Hematopoietic multipotent progenitor cell treated with erythropoietin and hydrocortisone succinate and interleukin-3 and kit ligand, for 17 days (in vitro differentiated cells): ENCODE measurements at places on chromosomes 6 and 20.

DNA sequence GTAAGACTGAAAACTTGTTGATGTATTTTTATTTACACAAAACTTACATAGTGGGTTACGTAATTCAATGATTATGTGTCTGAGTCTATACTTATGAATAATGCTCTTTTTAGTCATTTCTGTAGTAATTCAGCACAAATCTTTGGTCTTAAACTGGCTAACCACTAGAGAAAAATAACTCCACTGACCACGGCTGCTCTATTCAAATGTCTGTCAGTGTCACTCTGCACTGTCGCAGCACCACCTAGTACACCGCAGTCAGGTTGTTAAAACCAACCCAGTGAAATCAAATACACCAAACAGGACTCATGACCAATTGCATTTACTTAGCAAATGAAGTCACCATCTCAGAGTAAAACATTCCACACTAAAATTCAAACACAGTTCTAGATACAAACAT is 93.5 kb upstream of the CCDC28A start:
- DNase-seq: no peak

DNA sequence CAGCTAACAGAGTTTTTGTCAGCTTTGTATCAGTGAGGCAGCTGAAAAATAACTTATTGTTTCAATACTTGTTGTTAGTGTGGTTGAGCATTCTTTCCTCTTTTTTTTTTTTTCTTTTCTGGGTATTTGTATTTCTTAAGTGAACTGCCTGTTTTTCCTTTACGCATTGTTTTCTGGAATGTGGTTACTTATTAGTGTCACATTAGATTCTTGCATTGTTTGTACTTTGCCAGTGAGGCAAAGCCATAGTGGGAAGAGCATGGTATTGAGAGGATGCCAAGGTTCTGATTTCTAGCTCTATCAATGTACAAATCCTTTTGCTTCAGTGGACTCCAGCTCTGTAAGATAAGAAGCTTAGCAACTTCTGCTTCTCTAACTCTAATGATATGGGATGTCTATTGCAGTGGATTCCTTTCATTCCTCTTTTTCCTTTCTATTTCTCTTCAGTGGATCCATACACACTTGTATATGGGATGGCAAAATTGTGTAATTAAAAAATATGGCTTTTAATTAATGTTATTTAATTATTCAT is 3.9 kb downstream of the CDKAL1 start:
- DNase-seq: no peak

DNA sequence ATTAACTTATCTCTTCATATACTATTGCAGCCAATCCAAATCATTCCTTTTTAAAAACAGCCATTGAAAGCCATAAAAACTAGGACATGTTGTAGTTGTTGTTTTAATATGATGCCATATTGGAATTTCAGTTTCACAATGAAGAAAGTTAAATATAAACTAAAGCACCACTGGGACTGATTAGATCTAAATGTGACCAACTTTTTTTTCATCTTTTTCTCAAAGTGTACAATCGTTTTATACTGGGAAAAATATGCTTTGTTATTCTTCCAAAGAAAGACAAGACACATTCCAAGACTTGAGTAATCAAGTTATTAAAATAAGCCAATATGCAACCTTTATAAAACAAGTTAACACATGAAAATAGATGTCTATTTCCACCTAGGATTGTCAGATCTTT is 68.5 kb downstream of the THEMIS start:
- no peak for DNase-seq

DNA sequence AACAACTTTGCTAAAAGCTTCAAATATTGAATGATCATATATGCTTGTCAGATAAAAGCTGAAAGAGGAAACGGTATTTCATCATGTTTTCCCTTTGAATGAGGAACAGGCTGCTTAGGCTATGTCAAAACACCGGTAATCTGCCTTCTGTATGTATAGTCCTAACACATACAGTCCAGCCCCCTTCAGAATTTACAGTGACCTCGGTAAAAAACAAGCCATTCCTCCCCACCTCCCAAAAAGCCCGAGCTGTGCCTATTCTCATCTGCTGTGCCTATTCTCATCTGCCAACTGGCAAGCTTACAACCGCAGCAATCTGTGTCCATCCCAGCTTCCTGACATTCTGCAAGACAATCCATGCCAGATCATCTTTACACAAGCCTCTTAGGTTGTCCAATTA is 26.8 kb upstream of the UBE2J1 start:
- no peak for DNase-seq

- no peak for DNase-seq
Measured at GRCh38 chr6:138492871-138493270, 6.4 kb downstream of the NHSL1 start.

GRCh38 chr6:102327697-102328225 is 934.3 kb downstream of the GRIK2 start:
- DNase-seq: no peak

- peak; percentile 66 for DNase-seq
Measured at GRCh38 chr6:87700397-87701343, 1.4 kb downstream of the AKIRIN2 start.

- no peak for DNase-seq
Measured at GRCh38 chr6:11791354-11792107, 12.9 kb upstream of the ADTRP start.

DNA sequence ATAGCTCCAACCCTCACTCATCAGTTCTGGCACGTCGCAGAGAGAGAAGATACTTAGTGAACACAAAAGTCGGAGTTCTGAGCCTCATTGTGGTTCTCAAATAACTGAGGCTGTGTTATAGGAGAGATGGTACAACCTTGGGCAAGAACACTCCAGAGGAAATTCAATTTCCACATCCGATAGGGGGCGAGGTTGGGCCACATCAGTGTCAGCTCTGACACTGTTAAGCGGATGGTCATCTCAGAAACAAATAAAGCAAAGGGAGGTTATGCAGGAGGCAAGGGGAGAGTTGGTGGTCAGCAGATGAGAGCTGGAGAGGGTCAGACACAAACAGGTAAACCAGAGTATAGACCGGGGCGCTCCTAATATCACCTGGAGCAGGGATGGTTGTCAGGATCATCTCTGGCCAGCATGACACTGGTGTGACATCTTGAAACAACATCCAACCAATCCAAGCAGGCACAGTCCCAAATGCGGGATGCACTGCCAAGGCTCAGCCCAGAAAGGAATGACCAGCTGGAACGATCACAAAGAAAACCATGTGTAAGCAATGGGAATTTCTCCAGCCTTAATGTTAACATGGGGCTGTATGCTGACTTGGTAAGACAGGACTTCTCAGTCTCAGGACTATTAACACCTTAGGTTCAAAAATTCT is 331.8 kb downstream of the HACE1 start:
- DNase-seq: no peak

DNA sequence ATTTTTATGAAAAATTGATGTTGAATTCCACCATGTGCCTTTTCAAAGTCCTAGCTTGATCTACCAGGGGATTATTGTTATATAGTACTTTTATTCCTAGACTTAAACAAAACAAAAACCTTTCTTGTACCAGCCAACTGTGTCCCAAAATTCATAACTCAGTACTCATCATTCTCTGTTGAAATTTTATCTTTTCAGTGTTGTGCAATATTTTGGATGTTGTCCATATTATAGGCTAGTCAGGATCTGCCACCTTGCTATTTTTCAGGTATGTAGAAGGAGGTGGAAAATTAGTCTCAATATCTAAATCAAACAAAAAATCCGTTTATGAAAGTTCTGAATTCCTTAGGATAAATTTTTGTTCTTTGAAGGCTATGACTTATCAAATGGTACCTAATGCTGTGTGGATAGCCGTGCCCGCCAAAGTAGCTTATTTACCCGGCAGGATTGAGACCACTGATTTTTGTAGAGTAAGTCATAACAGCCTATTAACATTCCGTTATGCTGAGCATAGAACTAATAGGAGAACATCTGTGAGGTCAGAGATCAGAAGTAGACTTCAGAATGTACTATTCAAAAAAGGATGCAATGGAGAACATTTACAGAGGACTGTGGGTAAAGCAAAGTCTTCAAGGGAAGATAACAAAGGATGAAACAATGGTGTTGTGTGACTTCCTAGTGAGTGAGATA is 304.7 kb downstream of the SOX4 start:
- no peak for DNase-seq

- DNase-seq: no peak
Measured at GRCh38 chr6:165266191-165266590, 43.2 kb downstream of the C6orf118 start.

DNA sequence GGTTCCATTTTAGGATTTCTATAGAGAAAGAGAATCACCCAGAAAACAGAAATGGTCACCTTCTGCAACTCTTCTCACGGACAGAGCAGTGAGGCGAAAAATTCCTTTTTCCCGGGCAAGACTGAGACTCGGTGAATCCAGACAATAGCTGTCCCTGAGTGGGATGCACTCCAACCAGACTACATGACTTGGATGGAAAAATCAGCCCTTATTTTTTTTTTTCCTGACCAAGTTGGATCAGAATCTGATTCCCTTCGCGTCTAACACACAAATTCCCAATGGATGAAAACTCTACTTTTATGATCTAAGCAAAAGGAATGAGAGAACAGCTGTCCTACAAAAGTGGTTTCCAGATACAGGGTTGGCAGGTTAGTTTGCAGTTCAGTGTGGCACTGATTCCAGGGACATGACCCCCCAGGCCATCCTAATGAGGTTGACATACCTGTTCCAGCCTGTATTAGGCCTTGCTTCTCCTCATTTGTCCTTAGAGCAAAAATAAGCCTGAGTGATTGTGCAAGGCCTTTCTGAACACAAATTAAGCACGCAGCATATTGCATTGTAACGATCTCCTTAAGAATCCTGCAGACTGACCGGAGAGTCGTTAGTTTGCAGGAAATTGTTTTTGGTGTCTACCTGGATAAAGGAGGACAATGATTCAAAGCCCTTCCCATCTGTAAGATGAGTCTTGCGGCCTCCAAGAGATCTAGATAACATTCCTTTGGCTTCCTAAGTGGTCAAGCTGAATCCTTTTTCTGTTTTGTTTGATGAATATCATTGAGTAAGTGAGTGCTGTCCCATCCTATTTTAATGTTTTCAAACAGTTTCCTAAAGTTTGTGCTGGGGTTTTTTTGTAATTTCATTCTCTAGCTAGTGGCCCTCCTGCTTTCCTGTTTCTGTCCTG is 1.5 kb upstream of the NEDD9 start:
- DNase-seq: no peak

GRCh38 chr6:170032706-170033309 is 258.1 kb downstream of the DLL1 start:
- DNase-seq: no peak

- DNase-seq: no peak
Measured at GRCh38 chr20:8060977-8061376, 41.4 kb upstream of the TMX4 start.

DNA sequence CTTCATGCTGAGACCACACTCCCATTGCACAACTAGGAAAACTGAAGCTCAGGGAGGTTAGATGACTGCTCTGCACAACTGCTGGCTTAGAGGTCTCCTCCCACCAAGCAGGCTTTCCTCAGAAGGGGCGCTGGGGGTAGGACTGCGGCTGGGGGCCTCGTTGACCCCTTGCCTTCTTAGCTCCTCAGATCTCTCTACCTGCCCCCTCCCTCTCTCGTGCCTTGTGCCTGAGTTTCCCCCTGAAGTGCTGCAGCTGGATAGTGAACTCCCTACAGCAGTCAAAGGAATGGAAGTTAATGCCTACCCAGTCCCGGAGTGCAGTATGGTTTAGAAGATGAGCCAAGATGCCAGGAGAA is 149.8 kb downstream of the GRM4 start:
- no peak for DNase-seq

- DNase-seq: no peak
Measured at GRCh38 chr6:130482645-130483390, 117.0 kb downstream of the TMEM200A start.

GRCh38 chr6:16238963-16239797 is 793 bp downstream of the GMPR start:
- DNase-seq: peak; percentile 81

GRCh38 chr6:13360671-13361540 is 32.6 kb upstream of the TBC1D7 start:
- DNase-seq: no peak

DNA sequence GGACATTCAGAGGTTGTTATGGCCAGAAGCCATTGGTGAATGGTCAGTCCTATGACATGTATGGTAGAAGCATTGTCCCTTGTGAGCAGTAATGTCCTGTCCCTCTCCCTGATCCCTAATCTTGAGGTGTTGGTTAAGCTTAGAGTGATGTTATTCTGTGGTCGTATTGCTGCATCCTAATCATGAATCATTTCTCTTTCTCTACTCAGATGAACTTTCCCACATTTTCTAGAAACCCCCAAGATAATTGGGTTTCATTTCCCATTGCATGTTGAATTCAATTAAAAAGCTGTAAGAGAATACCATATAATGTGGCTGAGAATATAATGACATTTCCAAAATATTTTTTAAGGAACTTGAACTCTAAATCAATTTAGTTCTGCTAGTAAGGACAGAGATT is 175.1 kb downstream of the PLCB4 start:
- no peak for DNase-seq

DNA sequence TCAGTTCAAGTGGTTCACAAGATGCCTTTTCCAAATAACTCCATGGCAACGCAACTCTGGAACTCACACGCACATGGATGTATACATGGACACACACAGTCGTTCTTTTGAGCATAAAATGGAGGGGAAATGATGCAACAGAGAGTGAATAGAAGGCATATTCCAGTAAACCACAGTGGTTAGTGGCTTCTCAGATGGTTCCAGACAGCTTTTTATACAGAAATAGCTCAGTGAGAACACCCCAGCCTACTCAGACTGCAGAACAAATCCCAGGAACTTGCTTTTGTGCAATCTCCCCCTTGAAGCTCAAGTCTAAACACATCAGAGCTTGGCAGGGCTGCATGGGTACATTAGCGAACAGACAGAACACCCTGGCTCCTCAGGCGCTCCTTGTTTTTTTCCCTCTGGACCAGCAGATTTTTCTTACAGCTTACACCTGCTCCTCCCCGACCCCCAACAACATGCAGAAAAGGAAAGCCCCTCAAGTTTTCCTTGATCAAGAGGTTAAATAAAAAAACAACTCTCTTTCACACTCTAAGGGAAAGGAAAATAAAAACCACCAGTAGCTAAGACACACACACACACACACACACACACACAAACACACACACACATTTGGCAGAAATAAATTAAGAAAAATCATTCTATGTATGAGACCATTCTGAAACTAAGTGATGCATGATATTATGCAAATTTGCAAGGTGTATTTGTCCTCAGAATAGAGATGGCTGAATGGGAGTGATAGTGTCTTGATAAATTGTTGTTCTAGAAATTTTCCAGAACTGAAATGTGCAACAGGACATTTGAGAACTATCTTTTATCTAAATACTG is 51.2 kb upstream of the RANBP9 start:
- DNase-seq: no peak

DNA sequence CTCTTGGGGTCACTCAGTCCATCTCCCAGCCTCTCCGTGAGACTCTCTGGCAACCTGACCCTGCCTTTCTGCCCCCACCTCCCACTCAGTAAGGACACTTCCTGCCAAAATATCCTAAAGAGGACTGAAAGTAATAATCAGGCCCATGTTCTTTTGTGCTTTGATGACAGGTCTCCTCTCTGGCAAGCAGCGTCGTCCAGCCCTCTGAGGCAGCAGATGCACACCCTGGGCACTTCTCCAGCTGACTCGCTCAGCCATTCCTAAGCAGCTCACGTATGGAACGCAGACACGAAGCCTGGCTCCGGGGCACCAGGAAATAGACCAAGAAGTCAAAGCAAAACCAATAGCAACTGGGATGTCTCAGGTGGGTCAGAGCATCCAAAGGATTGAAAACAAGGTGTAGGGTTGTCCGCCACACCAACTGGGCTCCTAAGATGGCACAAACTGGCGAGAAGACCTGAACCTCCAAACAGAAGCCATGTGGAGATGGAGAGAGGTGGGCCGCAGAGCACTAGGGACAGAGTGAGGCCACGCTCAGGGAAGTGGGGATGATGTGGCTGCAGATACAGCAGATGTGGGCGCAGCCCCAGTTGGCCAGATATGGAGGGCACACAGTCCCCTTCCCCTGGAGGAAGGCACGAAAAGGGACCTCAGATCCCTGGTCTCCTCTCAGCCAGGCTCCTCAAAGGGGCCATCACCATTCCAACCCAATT is 99.3 kb downstream of the PRND start:
- DNase-seq: no peak
